CD4-positive, alpha-beta T cell treated with Interferon alpha-2 for 1 hour (primary cell): ENCODE measurements at places on chromosomes 6 and 20.

- no peak for DNase-seq
Measured at GRCh38 chr6:151067684-151068596, 171.8 kb upstream of the AKAP12 start.

- DNase-seq: no peak
Measured at GRCh38 chr20:63202811-63203526, 13.0 kb downstream of the YTHDF1 start.

- no peak for DNase-seq
Measured at GRCh38 chr20:52869698-52870501, 102.3 kb upstream of the TSHZ2 start.

GRCh38 chr20:35644806-35645205, 19.9 kb downstream of the CPNE1 start:
- no peak for DNase-seq

DNA sequence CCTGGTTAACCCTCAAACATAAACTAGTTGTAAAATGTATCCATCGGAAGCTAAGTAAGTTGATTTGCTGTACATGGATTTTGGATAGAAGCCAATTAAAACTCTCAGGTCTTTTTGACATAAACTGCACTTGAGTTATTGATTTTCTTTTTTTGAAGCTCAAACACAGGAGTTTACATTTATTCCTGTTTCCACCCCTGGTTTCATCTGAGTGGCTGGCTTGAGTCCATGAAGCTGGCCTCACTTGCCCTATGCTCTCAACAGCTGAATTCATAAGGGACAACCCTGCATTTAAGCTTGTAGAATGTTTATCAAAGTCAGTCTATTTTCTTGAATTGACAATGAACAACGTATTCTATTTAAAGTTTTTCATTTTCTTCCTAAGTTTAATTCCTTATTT, 58.1 kb upstream of the PLEKHG1 start:
- no peak for DNase-seq

DNA sequence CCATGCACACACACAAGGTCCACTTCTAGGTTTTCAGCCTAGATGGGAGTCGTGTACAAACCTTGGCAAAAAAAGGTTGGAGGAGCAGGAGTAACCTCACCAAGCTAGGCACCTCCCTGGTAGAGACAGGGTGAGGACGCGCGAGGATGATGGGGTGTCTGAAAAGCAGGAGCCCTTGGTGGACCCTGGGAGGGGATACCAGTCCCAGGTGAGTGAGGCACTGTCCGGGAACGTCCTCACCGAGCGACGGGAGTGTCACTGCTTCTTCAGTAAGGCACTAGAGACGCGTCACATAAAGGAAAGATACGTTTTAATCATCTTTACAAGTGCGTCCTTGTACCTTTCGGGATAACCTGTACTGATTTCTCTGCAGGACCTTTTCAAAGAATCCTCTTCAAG, 29.4 kb upstream of the ZBP1 start:
- DNase-seq: no peak

GRCh38 chr20:38253571-38253970, 7.0 kb downstream of the KIAA1755 start:
- no peak for DNase-seq

GRCh38 chr6:17930321-17930993, 57.0 kb downstream of the KIF13A start:
- DNase-seq: no peak

DNA sequence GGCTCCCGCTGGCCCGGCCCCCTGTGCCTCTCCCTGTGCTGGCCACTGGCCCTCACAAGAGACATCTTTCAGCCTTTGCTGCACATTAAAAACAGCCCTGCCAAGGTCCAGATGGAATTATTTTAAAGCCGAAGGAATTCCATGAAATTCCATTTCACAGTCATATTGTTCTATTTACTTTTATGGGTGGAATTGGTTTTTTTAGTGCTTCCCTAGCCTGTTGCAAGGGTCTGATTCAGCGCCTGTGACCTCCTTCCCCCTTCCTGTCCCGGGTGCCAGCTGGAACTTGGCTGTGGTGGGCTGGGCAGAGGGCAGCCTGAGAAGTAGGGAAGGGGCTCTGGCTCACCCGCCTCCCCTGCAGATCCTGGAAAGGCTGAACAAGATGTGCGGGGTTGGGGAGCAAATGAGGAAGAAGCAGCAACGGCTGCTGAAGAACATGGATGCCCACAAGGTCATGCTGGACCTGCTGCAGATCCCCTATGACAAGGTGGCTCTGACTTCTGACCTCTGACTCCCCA, 34.3 kb downstream of the UQCC2 start:
- DNase-seq: no peak
